Fibroblast of skin of right quadriceps (primary cell): ENCODE measurements at places on chromosomes 6 and 20.

GRCh38 chr6:134980846-134981245 is 30.9 kb upstream of the ALDH8A1 start:
- no peak for DNase-seq

DNA sequence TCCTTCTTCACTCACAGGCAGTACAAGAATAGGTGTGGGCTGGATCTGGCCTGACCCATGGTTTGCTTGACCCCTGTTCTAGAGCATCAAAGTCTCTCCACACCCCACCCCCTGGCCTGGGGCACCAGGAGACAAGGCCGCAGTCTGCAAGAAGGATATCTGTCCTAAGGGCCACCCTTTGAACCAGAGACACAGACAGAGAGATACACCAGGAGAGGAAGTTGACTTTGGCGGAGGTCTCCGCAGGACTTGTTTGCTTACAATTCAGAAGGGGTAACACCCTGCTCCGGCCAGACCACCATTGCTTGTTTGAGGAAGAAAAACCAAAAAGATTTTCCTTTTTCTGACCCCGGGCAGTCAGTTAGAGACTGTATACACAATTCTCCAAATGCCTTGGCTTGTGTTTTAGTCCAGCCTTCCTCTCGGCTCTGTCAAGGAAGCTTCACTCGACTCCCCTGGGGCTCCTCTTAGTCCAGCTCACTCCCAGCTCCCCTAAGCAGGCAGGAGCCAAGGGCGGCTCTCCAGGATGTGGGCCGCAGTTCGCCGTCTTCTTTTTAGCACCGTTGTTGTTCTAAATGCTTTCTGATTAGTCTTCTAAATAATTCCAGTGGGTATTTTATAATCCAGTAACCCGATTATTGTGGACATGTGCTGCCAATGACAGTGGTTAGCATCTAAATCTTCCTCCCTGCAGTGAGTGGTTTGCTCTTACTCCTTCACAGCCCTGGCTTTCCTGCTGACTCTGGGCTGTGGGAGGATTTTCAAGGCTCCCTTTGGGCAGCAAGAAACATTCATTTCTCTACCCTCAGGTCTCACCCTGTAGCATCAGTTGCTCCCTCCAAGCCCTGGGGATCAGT is 58.6 kb upstream of the MRPS10 start:
- no peak for DNase-seq

DNA sequence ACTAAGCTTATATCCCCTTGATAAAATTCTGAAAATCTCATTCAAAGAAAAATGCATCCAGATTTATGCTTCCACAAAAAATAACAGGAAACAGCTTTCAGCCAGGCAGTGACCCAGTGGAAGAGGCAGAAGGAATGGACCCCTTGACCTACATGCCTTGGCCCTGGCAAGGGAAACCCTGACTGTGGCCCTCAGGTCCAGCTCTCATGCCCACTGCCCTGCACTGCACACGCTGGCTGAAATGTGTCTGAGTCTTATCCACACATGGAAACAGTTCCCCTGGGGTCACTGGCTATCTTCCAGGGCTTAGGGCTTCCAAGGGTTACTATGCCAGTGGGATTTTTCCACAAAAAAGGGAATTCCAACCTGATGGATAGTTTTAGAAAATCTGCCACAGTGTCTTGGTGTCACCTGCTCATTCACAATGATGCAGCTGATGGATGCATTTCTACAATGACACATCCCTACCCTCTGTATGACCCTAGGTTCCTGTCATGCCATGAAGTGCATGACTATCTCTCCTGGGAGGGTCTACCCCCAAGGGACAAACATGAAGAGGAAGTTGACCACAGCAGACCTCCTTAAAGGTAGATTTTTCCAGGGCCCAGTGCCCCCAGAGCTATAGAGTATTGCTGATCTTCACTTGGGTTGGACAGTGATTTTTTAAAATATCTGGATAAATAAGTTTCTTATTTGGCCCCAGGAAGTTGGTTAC is 121.9 kb upstream of the CD93 start:
- no peak for DNase-seq

GRCh38 chr20:9071976-9072726 is 3.3 kb downstream of the PLCB4 start:
- no peak for DNase-seq

DNA sequence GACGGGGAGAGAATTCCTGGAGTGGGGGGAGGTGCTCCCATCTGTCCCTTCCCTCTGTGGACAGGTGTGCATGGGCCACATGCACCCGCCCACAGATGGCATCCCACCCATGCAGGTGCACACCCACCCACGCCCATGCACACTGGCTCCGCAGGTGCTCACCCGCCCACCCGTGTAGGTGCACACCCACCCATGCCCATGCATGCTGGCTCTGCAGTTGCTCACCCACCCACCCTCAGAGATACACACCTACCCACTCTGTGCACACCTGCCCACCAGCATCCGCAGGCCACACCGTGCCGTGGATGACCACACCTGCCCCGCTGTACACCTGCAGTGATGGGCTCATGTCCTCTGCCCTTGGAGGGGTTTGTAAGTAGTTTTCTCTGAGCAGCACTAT is 132.0 kb downstream of the PHACTR3 start:
- DNase-seq, result no peak

DNA sequence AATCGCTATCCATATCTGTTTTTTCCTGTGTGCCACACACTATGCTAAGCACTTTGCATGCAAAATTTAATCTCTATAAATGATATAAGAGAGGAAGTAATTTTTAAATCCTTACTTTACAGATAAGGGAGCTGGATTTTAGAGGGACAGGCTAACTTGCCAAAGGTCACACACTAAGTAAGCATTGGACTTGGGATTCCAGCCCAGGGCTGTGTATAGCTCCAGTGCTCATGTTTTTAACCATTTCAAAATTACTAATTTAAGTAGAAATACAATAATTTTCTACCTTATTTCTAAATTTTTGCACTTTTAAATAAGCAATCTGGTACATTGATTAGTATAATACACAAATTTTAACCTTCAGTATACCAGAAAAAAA is 144.6 kb downstream of the UST start:
- no peak for DNase-seq

DNA sequence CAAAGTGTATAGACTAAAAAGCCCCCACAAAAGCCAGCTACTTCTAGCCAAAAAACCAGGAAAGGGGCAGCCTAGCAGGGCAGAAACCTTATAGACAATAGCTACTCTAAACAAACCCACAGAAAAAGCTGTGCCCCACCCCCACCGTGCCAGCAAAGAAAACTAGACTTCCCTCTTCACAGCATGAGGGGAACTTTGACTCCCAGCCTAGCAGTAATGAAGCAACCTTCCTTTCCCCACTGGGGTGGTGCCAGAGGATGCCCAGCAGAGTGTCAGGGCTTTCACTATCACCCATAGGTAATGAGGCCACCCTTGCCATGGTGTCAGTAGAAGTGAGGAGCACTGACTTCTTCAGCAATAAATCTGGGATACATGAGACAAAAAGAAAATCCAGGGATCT is 99.0 kb upstream of the LGSN start:
- DNase-seq, result no peak

GRCh38 chr20:63173552-63174191 is 42.3 kb downstream of the YTHDF1 start:
- no peak for DNase-seq

DNA sequence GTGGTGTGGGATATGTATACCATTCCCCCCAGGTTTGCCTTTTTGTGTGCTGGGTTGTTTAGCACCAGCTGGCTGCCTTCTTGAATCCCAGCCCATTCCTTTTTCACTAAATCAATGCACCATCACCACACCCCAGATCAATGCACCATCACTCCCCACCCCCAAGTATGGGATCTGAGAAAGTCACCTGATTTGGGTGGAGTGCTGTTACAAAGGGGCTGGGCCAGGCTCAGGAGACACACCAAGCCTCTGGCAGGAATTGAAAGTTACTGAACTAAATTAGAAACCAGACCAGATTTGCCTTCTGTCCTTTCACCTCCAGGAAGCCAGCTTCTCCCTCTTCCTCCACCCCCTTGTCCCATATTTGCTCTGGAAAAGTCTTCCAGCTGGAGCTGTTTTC is 19.6 kb upstream of the PKHD1 start:
- DNase-seq, result no peak

DNA sequence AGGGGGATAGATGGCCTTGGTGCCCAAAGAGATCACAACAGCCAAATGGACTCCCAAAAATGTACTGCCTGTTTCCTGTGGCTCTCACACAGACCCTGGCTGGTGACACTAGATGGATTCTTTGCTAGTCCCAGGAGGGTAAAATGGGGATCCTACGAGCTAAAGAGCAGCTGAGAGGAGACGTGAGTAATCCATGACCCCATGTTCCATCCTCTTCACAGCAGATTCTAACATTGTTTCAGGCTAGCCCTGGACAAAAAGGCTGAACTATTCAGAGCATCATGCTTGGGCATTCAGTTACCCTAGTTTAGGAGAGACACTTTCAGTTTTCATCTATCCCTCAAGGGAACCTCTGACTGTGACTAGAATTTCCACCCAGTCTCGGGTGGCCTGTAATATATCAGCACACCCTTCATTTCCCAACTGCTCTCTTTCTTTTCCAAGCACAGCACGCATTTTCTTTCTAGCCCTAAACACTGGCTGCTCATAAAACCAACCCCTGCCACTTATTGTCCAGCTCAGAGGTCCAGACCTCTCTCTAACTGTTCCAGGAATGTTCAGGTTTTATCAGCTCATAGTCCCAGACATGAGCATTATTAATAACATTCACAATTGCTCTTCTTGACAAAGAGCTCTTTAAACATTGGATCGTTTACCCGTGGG is 48.5 kb downstream of the SLC22A1 start:
- no peak for DNase-seq

DNA sequence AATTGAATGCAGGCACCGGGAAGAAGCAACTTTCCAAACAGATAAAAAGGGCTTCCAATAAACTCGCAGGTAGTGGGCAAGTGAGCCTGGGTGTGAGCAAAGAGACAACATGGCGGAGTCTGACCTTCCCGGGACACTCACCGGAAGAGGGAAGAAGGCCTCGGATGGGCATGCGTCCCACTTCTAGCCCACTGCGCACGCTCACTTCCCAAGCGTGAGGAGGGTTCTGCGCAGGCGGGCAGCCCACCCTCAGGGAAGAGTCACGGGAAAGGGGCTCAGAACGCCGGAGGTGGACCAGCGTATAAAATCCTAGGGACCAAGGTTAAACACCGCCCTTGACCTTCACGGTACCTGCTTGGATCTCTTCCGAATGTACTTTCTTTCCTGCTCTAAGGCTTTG is 95.5 kb upstream of the AFDN start:
- no peak for DNase-seq

- DNase-seq, result no peak
Measured at GRCh38 chr6:3309391-3310050, 50.8 kb downstream of the PSMG4 start.

- DNase-seq, result no peak
Measured at GRCh38 chr20:3934624-3935023, 45.4 kb downstream of the PANK2 start.

- no peak for DNase-seq
Measured at GRCh38 chr20:60085551-60086132, 127.4 kb downstream of the CDH26 start.

- peak; percentile 26 for DNase-seq
Measured at GRCh38 chr6:163387317-163387716, 27.2 kb upstream of the QKI start.

DNA sequence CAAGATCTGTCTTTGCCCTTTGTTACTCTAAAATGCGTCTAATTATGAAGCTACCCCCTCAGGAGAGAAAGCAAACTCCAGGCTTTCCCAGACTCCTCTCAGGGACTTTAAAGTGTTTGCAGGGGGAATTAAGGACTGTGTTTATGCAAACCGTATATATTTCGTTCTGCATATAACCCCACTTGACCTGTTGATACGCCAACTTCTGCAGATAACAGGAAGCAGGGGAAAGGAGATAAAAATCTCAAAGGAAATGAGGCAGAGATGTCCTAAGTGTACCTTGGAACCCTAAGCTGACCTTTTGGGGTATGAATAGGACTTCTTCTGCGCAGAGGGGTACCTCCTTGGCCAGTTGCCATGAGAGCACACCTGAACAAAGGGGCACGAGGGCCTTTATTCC is 8.1 kb downstream of the SYCP2L start:
- DNase-seq, result no peak

DNA sequence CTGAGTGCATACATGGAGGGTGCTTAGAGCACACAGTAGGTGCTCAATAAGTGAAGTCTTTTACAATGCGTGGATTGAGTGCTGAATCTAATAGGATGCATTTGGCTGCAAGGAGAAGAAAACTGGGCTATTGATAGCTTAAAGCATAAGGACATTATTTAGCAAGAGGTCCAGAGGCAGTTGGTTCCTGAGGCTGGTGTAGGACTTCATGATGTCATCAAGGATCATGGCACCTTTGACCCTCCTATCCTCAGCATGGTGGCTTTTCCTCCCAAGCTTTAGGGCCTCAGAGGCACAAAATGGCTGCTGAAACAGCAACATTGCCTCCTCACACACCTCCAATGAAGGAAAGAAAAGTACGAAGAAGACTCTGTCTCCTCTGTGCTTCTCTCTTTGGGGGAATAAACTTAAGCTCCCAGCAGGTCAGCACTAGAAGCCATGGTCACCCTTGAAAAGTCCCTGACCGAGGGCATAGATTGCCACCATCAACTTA is 3.1 kb upstream of the PREX1 start:
- no peak for DNase-seq

- no peak for DNase-seq
Measured at GRCh38 chr20:63745961-63746731, 6.6 kb downstream of the SLC2A4RG start.

DNA sequence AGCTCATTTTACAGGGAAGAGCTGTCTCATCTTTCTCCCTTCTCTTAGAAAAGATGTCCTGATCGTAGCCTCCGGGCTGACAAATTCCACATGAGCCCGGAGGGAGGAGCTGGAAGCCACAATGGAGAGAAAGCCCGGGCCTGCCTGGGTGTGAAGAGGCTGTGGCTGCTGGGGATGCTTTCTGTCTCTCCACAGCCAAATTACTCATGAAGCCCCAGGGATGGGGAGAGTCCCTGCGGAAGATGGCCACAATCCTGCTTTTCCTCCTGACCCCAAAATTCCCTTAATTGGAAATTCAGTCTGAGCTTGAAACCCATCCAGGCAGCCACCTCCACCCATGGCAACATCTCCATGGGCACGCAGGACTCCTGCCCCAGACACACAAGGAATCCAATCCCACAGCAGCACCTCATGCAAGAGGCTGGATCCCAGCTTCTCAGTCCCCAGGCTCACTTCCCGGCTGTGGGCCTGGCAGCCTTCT is 32.4 kb downstream of the JPH2 start:
- peak; percentile 64 for DNase-seq

DNA sequence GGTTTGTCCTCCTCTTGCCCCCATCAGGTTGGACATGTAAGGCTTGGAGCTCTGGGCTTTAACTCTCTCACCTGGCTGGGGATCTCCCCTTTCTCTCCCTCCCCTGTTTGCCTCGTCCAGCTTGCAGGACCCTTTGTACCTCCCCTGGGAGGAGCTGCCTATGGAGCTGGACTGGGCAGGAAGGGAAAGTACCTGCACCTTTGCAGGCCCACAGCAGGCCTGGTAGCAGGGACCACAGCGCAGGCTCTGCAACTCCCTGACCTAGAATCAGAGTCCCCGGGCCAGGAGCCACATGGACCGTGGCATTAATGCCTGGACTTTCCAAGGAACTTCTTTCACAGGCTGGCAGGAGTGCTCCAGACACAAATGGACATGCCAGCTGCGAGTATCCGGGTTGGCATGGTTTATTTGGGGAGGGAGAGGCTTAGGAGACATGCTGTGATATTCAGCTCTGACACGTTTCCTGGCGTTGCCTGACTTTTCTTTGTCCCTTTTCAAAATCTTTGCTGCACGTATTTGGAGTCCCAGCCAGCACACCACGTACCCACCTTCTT is 268.5 kb upstream of the EXOC2 start:
- DNase-seq, result no peak

GRCh38 chr20:1282966-1283365 is 16.9 kb downstream of the SNPH start:
- DNase-seq, result no peak
